Naive thymus-derived CD8-positive, alpha-beta T cell (primary cell): ENCODE measurements at places on chromosomes 2 and 18.

- no peaks in the 10 kb centered on the region for H3K27me3 ChIP-seq
- DNase-seq = no peak
- H3K27ac ChIP-seq = no peak overlapping the region
- H3K4me3 ChIP-seq = no peak overlapping the region
- H3K4me1 ChIP-seq = no peaks in the 10 kb centered on the region
- no peaks in the 10 kb centered on the region for H3K36me3 ChIP-seq
Measured at GRCh38 chr2:162573288-162573687, 229.4 kb downstream of the GCA start.

GRCh38 chr2:217846321-217846743, 156.5 kb downstream of the TNS1 start:
- DNase-seq = no peak
- no peak overlapping the region for H3K4me3 ChIP-seq
- no peaks in the 10 kb centered on the region for H3K4me1 ChIP-seq
- H3K27me3 ChIP-seq = peaks cover 9% of the 10 kb centered on the region
- H3K27ac ChIP-seq = no peak overlapping the region

GRCh38 chr2:30729031-30729430, 78.2 kb downstream of the CAPN13 start:
- H3K4me1 ChIP-seq = no peaks in the 10 kb centered on the region
- H3K36me3 ChIP-seq = no peaks in the 10 kb centered on the region
- H3K4me3 ChIP-seq = no peak overlapping the region
- no peak for DNase-seq

DNA sequence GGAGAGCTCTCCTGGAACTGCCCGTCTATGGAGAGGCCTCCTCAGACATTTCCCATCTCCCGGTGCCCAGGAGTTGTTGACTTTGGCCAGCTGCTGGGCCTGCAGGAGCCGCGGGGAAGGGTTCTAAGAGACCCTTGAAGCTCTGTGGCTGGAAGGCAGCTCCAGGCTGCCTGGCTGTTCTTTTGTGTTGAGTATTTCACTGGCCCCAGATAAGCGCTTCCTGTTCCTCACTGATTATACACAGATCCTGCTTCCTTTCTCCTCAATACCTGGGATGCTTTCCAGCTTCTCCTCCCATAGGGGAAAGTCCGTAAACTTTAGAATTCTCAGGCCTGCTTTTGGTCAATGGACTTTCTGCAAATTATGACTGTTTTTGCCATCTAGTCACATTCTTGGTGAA, 57.8 kb downstream of the TGOLN2 start:
- peaks cover 4% of the 10 kb centered on the region for H3K27me3 ChIP-seq
- H3K4me3 ChIP-seq = no peak overlapping the region
- H3K27ac ChIP-seq = no peak overlapping the region
- no peaks in the 10 kb centered on the region for H3K4me1 ChIP-seq
